ENCODE measurements at places on chromosomes 16 and 17. TPM values are rescaled to one million over a fixed set of nuclear protein-coding genes. Genes with fewer than 3 reads are reported as not detected.

CPSF4L gene
- total RNA-seq = 0.44 TPM

CORO6 gene
- 1.4 TPM for total RNA-seq

ZP2 gene
- total RNA-seq = not detected

KRT33B gene
- 0.61 TPM for total RNA-seq

CEP112 gene
- 8.5 TPM for total RNA-seq

HS3ST3A1 gene
- total RNA-seq = 1.1 TPM

GGNBP2 gene
- total RNA-seq = 105 TPM

SCNN1B gene
- total RNA-seq = 0.34 TPM

SSH2 gene
- 46.5 TPM for total RNA-seq

RECQL5 gene
- 49.8 TPM for total RNA-seq

ITGA2B gene
- total RNA-seq = 7.1 TPM

DNA sequence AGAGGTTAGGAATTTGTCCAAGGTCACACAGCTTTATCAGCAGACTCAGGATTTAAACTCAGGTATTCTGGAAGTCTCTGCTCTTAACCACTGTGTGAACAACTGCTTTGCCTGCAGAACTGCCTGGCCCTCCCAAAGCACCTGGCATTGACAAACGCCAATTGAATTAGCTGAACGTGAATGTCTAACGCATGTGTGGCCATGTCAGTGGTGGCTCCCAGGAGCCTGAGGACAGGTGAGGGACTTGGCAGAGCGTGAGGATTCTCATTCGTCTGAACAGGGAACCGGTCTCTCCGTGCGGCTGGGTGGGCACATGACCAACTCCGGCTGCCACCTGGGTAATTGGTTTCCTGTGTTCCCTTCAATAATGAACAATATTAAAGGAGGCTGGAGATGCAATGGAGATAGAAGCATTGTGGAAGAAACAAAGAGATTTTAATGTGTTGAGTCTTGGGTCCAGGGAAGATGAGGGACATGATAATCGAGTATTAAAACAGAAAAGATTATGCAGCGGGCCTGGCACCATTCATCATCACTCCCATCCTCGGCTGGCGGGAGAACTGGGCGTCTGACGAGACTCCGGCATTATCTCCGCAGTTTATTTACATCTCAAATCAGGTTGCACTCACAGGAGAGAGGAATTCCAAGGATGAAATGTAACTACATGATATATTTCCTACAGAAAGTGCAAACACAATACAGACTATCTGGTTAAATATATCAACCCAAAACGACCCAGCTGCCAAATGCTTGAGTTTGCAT, 113.5 kb downstream of the NPIPB5 start:
- DNase-seq = no peak

DNA sequence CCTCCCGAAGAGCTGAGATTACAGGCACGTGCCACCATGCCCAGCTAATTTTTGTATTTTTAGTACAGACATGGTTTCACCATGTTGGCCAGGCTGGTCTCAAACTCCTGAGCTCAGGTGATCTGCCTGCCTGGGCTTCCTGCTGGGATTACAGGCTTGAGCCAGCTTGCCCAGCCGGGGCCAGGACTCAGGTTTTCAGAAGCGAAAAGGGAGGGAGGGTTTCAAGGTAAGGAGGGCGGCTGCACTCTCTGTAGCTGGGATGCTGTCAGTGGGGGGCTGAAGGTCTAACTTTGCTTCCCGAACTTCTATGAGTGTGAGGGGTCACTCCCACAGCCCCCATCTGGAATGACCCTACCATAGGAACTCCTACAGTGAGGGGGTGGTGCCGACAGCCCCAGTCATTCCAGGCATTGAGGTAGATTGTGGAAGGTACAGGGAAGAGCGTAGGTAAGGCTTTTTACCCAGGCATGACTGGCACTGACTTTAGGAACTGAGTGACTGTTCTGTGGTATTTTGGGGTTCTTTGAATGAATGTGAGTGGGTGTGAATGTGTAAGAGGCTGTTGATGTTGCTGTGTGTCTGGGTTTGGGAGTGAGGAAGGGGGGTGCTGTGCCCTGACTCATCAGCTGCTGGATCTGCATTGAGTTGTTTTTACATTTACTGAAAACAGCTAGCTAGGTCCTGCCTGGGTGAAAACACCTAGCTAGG, 3.8 kb upstream of the C1QL1 start:
- DNase-seq = no peak

GRCh38 chr17:79000396-79001189, 9.0 kb downstream of the CANT1 start:
- no peak for DNase-seq

DNA sequence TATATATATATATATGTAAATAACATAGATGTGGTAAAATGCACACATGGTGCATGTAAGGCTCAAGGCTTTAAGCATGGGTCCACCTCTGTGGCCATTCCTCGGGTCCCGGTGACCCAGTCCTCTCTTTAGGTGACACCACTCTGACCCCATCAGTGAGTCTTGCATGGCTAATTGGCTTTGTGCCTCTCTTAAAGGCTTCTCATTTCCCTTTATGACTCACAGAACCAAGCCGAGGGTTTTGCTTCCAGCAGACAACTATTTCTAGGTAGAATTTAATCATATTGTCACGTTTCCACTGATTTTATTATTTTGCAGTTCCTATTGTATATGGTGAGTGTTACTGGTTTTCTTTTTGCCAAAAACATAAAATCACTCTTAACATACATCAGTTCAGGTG, 59.7 kb downstream of the PLCG2 start:
- no peak for DNase-seq

DNA sequence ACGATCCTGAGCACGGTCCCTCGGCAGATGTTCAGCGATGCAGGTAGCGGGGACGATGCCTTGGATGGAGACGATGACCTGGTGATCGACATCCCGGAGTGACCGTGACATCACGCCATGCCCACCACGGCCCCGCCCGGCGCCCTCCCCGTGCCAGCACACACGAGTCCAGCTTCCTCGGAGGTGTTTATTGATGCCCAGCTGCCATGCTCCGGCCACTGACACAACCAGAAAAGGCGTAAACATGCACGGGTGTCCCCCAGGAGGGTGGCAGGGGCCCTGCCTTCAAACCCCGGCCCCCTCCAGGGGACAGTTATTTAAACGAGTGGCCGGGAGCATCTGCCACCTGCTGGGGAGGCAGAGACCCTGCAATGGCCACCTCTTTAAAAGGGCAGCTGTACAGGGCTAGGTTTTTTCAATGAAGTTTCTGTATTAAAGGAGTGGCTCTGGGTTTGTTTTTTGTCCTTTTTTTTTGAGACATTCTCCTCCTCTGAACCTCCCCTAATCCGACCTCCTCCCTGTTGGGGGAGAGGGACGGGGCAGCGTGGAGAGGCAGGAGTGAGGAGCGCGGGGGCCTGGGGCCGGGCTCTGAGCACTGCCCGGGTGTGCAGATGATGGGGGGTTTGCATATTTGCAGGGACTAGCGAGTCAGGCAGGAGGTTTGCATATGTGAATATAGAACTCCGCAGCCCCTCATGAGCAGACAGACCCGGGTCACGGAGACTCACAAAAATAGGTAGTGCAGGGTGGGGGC, 5.3 kb downstream of the DOC2A start:
- peak; percentile 66 for DNase-seq

- DNase-seq = no peak
Measured at GRCh38 chr17:17590883-17591354, 589 bp downstream of the PEMT start.

DNA sequence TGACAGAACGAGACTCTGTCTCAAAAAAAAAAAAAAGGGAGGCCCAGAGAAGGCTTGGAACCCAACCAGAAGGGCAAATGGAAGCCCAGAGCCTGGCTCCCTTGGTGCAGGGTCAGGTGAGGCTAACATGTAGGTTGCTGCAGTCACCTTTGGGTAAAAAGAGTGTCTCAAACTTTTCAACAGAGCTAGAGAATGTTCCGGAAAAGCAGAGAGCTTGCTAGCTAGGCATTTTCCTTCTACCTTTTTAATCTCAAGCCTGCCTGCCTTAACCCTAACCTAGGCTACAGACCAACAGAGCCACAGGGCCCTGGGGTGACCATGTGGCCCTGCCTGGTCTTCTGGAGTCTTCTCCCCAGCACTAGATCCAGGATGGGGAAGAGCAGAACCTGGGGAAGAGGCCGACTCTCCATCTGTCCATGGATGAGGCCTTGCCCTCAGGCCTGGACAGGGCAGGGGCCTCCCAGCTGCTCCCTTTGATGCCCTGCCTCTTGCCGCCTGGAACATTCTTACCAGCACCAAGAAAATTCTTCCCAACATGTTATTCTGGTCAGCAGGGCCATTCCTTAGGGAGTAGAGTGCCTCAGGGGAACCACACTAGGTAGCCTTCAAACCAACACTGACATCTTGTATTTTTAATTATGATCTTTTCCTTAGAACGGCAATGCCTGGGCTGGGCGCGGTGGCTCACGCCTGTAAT, 30.1 kb downstream of the SLC43A2 start:
- DNase-seq = no peak

DNA sequence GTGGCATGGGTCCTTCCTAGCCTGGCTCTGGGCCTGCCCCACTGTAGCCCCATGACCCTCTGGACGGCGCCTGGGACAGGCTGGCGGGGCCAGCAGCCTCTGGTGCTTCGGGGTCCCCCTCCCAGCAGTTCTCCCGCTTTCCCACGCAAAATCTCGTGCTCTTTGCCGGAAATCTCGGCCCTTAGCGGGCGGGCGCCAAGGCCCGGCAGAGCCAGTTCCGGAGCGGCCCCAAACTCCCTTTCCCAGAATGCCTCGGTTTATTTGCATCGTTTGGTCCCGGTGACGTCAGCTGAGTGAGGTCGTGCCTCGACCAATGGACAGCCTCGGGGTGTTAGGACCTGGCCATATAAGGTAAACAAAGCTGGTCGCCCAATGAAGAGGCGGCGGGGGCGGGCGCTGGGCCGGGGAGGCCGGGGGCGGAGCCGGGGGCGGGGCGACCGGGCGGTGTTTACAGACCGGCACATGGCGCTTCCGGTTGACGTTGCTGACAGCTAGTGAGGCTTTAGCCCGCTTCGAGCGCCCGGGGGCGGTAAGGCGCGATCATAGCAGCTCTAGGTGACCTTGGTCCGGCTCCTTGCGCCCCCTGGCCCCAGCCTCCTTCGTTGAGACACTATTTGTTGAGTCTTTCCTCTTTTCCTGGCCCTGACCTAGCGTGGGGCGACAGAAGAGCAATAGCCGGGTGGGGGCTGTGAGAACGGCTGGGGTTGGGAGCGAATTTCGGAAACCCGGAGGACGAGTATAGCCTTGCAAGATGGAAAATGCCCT, 1.5 kb upstream of the UBALD1 start:
- peak; percentile 98 for DNase-seq

GRCh38 chr16:80583466-80583865, 42.7 kb downstream of the DYNLRB2 start:
- DNase-seq = no peak

DNA sequence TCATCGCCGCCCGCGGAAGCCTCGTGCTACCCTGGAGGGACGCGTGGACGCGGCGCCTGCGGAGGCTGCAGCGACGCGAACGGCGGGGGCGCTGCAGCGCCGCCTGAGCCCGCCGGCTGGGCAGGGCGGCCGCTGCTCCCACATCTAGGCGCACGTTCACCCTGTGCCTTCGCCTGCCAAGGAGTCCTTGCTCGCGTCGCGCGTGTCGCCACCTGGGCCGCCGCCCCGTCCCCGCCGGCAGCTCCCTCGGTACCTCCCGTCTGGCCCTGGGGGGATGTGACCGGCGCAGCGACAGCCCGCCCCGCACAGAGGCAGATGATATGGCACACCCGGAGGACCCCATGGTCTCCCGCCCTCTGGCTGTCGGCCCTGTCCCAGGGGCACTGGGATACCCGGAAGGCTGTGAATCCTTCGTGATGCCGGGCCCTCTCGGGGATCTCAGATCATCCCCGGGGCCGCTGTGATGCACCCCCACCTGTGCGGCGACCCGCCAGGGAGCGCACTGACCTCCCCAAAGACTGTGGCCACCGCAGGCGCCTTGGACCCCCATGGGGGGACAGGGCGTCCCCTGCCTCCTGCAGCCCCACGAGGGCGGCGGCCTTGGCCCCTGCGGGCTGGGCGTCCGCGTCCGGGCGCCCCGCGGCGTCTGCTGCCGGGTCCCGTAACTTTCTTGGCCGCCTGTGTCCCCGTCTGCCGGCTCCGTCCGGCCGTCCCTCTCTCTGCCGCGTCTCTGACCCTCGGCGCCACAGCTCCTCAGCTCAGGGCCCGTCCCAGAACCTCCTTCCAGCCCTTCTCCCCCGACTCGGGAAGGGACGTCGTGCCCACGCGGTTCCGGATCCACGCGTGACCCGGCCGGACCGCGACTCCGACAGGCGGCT, 689 bp upstream of the TBC1D24 start:
- peak; percentile 63 for DNase-seq

DNA sequence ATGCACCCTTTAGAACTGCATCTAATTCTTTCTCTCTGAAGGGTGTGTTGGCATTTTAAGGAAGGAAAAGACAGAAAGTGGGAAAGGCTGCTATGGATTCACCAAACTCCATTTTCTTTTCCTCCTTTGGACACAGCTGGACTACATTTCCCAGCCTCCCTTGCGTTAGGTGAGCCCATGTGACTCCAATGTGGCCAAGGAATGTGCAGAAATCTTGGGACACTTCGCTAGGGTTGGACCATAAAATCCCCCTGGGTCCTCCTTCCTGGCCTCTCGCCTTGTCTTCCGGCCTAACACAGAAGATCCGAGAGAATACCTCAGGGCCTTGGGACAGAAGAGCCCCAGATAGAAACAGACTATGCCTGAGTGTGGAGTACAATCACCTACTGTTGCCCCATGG, 56.3 kb downstream of the ABCC12 start:
- DNase-seq = no peak

DNA sequence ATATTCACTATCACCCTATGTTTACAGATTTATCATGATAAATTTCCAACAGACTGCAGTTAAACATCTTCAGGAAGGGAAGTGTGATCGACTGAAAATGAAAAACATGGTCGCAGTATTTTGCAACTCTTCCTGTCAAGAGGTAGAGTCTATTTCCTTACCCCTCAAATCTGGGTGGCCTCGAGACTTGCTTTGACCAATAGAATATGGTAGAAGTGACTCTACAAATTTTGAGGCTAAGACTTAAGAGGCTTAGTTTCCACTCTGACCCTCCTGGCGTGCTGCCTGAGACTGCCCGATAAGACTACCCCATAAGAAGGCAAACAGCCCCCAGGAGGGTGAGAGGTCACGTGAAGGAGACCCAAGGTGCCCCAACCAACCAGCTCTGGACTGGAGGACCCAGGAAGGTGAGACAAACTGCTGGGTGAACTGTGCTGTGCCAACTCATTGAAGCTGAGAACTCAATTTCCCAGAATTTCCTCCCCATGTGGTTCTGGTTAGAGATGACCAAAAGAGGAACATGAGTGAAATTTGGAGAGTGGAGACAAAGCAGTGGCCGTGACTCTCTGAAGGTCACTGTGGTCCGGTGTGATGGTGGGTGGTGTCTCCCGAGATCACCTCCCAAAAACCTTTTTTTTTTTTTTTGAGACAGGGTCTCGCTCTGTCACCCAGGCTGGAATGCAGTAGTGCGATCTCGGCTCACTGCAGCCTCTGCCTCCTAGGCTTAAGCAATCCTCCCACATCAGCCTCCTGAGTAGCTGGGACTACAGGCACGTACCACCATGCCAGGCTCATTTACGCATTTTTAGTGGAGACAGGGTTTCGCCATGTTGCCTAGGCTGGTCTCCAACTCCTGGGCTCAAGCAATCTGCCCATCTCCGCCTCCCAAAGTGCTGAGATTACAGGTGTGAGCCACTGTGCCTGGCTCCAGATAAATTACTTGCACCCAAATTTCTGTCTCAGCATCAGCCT, 38.2 kb upstream of the LITAF start:
- no peak for DNase-seq

- no peak for DNase-seq
Measured at GRCh38 chr16:55559233-55559632, 7.3 kb upstream of the CAPNS2 start.

- DNase-seq = no peak
Measured at GRCh38 chr16:14351647-14352046, 278.4 kb downstream of the PARN start.
